ENCODE measurements at places on chromosomes 7 and 10.

GRCh38 chr10:132373241-132373955 is 23.6 kb upstream of the PWWP2B start:
- no peak for DNase-seq

- no peak for DNase-seq
These were observed 20.1 kb upstream of the FAM170B start for GRCh38 chr10:49153971-49154370.

GRCh38 chr10:124636271-124636995 is 107.7 kb downstream of the FAM53B start:
- DNase-seq, result peak; percentile 35

GRCh38 chr7:144508702-144509101 is 105.2 kb upstream of the NOBOX start:
- no peak for DNase-seq

GRCh38 chr7:1395211-1396070 is 63.8 kb downstream of the MICALL2 start:
- DNase-seq, result no peak

- DNase-seq, result no peak
These were observed 2.6 kb upstream of the EGFR start for GRCh38 chr7:55016061-55016745.
